ENCODE measurements at places on chromosomes 7 and 10. TPM values are rescaled to one million over a fixed set of nuclear protein-coding genes. Genes with fewer than 3 reads are reported as not detected.

Gene RNF148
- total RNA-seq, result not detected

Gene NPC1L1
- 0.07 TPM for total RNA-seq

Gene CTBP2
- 0.27 TPM for total RNA-seq

Gene CCL26
- total RNA-seq, result 2.0 TPM

Gene CALML3
- not detected for total RNA-seq

Gene RADIL
- 0.19 TPM for total RNA-seq

Gene OGDHL
- total RNA-seq, result 0.40 TPM

Gene NPY4R2
- total RNA-seq, result not detected

Gene RBP3
- not detected for total RNA-seq

Gene ACSM6
- not detected for total RNA-seq

Gene PTPN20
- 1.5 TPM for total RNA-seq

Gene CABCOCO1
- total RNA-seq, result not detected

Gene FOXK1
- total RNA-seq, result 26.6 TPM

Gene HHEX
- total RNA-seq, result 0.55 TPM

Gene TAS2R5
- 0.93 TPM for total RNA-seq

Gene ZNF862
- 18.1 TPM for total RNA-seq

Gene OR2A1
- not detected for total RNA-seq

Gene AGR2
- total RNA-seq, result not detected

Gene SPDYE6
- not detected for total RNA-seq

Gene CLCN1
- not detected for total RNA-seq

Gene UNCX
- not detected for total RNA-seq

Gene CALHM3
- total RNA-seq, result not detected

Gene MKX
- total RNA-seq, result 0.63 TPM

Gene GPER1
- 0.12 TPM for total RNA-seq

All from activated CD4-positive, alpha-beta memory T cell treated with anti-CD3 and anti-CD28 coated beads for 36 hours (primary cell).